ENCODE measurements at places on chromosomes 11 and 22. TPM values are rescaled to one million over a fixed set of nuclear protein-coding genes. Genes with fewer than 3 reads are reported as not detected.
A peak's percentile ranks its signal among the peaks of the same experiment; 100 is the strongest.

- no peak for DNase-seq
These were observed 23.9 kb upstream of the TCF20 start for GRCh38 chr22:42294034-42294985.

DNA sequence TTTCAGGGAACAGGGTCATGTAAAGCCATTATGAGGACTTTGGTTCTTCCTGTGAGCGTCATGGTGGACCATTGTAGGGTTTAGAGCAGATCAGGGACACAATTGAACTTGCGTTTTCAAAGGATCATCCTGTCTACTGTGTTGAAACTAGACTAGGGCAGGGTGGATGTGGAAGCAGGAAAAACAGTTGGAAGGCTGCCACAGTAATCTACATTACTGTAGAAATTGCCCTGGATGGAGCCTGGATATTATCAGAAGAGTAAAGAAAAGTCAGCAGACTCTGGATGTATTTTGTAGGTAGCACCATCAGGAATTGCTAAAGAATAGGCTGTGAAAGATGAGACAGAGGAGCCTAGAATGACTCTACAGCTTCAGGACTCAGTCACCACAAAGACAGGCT is 5.4 kb downstream of the POU2AF2 start:
- no peak for DNase-seq

DNA sequence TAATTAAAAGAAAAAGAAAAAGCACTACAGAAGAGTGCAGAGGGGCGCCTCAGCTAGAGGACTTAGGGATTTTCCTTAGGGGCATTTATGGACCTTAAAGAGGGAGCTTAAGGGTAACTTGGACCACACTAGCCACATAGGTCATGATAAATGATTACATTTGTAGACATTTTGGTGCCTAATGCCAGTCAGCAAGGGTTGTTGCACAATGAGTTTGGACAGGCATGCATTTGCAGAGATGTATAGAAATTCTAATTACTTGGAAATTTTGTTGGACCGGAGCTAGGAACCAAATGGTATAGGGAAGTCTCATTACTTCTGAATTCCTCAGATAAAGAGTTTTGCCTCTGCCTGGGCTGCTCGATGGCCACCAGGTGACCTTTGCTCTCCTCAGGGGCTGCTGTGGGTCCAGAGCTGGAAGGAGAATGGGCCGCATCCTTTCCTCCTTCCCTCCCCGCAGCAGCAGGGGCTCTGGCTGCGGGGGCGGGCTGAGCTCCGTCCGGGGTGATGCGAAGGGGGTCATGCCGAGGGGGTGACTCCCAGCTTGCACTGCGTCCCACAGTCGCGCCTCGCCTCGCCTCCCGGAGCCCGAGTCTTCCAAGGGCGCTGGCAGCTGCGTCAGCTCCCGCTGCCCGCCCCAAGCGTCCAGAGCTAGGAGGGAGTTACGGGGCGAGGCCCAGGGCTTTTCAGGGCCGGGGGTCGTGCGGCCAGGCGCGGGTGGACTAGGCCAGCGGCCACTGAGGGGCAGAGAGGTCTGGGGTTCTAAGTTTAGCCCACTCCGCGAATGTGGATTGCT is 20.3 kb upstream of the MALAT1 start:
- no peak for DNase-seq

DNA sequence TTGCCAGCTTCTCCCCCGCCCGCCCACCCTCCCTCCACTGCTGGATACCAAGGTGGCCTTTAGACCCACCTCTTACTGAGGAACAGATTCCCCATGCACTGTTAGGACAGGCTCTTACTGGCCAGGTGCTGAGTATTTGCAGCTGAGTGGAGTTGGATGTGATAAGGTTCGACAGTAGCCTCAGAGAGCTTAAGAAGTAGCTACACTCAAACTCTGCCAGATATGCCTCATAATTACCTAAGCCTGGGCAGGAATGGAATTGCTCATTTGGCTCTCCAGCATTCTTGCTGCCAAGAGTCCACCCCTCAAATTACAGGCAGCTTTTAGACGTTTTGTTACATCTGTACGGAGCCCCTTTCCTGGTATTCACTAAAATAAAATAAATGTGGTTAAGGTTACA is 9.6 kb downstream of the FAM181B start:
- DNase-seq: no peak

GRCh38 chr11:63937713-63938478 is 906 bp upstream of the NAA40 start:
- DNase-seq: no peak

DNA sequence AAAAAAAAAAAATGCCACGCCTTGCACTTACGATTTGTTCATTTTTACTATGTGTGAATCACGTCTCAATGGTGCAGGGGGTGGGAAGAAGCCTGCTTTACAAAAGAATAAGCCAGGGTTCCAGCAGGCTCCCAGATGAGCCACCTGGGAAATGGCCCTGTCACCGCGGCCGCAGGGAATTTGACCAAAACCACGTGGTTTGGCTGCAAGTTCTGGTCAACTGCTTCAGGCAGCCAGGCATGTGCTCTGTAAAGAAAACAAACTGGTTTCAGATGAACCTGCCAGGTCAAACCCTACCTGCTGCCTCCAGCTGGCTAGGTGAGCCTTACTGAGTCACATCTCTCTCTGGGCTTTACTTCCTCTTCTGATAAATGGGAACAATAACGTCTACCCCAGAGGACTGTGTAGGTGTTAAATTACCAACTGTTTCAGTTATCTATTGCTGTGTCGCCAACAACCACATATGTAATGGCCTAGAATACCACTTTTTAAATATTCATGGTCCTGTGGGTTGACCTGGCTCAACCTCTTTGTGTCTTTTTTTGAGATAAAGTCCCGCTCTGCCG is 30.5 kb upstream of the GCAT start:
- peak; percentile 54 for DNase-seq

DNA sequence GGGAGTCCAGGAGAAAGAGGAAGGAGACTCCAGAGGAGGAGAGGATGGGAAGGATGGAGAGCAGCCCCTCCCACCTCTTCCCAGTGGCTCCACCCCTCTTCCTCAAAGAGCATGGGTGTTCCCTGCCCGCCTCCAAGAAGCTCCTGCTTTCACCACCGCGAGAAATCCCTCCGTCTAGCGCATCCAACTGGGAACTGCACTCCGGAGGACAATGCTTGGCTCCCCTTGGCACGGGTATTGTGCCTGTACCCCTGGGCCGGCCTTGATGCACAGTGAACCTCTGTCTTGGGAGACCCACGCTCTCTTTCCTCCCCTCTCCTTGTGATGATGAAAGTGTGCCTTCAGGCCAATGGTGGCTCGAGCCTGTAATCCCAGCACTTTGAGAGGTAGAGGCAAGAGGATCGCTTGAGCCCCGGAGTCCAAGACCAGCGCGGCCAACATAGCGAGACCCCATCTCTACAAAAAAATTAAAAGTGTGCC is 14.9 kb upstream of the ADA2 start:
- no peak for DNase-seq

DNA sequence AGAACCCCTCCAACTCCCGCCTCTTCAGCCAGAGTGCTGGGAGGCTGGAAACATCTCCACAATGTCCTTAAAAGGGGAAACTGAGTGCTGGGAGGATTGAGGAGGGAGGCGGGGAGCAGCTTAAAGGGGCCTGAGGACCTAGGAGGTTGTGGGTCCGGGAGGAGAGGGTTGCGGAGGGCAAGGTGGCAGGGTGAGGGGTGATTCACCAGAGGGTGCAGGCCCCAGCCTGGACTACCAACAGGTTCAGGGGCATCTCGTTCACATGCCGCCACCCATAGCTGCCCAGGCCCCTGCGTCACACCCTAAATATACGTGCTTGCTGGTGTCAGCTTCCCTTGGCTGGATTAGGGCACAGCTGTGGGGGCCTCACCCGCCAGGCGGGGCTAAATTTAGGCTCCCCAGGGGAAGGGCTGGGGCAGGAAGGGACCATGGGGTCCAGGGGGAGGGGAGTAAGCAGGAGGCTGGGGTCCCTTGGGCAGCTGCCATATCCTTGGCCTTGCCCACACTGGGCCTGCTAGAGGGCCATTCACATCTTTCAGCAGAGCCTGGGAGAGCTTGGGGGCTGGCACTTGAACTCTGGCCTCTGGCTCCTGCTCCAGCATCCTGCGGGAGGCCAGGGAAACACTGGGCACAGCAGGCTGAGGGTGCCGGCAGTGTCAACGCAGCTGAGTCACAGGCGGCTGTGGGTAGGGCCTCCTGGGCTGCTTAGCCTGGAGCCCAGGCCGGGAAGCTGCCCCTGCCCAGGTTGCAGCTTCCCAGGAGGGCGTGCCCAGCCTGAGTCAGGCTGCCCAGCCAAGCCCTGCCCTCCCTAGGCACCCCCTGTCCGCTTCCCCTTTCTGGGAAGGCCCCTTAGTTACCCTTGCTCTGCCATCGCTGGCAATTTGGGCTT is 1.3 kb downstream of the EHBP1L1 start:
- DNase-seq: no peak

DNA sequence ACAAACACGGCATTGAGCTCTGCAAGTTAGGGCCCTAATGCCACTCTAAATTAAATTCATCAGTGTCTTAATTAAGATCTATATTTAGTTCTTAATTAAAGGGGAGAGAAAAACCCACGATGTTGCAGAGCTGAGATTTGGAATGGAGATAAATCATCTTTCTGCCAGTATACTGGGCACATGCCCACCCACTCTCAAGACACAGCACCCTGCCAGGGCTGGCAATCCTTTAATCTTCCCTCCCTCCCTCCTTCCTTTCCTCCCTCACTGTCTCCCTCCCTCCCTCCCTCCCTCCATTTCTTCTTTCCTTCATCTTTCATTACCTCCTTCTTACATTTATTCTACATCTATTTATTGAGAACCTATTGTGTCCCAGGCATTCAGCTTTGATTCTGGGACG is 194.8 kb downstream of the BUD13 start:
- no peak for DNase-seq

DNA sequence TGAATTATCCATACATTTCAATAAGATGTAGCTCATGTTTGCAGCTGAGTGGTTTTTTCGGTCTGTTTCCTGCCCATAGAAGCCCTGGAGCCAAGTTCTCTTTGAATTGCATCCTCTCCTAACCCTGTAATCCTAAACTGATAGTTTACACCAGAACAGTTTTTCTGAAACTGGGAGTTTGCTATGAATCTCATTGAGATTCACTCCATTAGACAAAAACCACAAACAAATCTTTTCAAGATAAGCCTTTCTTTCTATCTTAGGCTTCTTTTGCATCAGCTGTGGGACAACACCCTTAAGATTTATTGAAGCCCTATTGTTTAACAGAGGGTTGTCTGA is 324.8 kb downstream of the DYNC2H1 start:
- DNase-seq: no peak

GRCh38 chr22:48675141-48675829 is 1152.4 kb downstream of the BRD1 start:
- DNase-seq: no peak

Gene RFPL2
- polyA plus RNA-seq: 0.73 TPM

Gene ZNF280B
- polyA plus RNA-seq: 5.6 TPM

Gene ADORA2A
- polyA plus RNA-seq: 7.1 TPM

Gene RASSF10
- polyA plus RNA-seq: 24.0 TPM

Gene NTM
- 44.4 TPM for polyA plus RNA-seq

Gene KDM4D
- polyA plus RNA-seq: 2.2 TPM

Gene EXPH5
- polyA plus RNA-seq: 6.3 TPM
